Activated T-cell treated with anti-CD3 and anti-CD28 coated beads, Interleukin-2, amount 50 U/mL, for 1 hour (primary cell): ENCODE measurements at places on chromosomes 16 and 17.
A peak's percentile ranks its signal among the peaks of the same experiment; 100 is the strongest.

- no peak for DNase-seq
Measured at GRCh38 chr17:81701288-81702071, 1.7 kb upstream of the MRPL12 start.

DNA sequence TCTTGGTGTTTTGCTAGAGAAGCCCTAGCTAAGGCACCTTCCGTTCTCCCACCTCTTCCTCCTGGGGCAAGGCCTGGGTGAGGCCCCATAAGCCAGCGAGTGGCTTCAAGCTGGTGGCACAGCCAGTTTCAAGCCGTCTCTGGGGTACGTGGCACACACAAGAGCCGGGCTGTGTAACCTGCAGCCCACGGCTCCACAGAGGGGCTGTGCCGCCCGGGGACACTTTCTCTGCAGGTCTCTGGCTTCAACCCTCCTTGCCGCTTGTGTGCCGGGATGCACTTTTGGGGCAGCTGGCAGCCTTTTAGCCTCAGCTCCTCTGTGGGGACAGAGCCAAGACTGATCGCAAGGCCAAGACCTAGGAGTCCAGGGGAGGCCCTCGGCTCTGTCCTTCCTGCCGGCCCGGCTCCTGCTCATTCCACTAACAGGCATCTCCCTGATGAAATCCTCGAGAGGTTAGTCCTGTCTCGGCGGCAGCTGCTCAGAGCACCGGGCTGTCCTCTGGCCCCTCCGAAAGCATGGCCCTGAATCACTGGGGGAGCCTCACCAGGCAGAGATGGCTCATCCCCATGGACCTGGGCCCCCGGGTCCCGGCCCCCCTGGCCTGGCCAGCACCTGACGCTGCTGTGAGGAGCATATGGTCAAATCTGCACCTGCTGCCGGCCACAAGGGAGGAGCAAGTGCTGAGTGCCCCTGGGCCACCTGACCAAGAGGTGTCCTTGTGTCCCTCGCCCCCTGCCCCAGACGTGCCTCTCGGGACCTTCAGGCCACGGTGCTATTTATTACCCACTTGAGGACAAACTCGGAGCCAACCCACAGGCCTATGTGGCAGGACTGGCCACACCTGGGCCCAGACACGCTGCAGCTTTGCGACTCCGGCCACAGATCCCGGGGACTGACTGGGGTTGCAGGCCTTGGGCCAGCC lies 98.5 kb downstream of the METRNL start:
- DNase-seq = no peak

DNA sequence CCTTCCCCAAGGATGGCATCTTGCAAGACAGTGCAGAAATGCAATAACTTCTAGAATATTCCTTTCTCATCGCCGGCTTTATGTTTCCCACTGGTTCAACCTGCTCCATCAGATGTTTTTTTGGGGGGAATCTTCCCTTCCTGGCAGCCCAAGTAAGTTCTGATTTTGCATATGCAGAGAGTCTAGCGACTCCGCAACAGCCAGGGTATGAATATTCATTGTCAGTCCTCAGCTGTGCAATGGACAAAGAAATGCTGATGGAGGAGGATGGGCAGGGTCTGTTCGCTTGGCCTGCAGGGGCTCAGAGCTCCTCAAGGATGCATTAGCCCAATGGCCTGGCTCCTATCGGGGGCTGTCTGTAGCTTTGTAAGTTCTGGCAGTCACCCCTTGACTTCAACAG lies 358.8 kb upstream of the CCL2 start:
- no peak for DNase-seq

DNA sequence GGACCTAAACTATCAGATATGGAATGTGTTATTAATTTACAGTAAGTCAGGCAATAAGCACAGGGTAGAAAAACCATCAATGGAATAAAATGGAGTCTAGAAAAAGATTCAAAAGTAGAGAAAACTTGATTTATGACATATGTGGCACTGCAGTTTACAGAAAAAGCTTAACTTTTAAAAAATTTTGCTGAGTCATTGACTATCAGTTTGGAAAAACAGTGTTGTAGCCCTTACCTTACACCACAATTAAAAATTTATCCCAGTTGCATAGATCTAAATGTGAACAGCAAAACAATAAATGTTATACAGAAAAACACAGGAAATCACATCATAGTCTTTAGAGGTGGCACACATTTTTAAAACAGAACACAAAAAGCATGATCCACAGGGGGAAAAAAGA lies 108.5 kb downstream of the USP22 start:
- DNase-seq = no peak

DNA sequence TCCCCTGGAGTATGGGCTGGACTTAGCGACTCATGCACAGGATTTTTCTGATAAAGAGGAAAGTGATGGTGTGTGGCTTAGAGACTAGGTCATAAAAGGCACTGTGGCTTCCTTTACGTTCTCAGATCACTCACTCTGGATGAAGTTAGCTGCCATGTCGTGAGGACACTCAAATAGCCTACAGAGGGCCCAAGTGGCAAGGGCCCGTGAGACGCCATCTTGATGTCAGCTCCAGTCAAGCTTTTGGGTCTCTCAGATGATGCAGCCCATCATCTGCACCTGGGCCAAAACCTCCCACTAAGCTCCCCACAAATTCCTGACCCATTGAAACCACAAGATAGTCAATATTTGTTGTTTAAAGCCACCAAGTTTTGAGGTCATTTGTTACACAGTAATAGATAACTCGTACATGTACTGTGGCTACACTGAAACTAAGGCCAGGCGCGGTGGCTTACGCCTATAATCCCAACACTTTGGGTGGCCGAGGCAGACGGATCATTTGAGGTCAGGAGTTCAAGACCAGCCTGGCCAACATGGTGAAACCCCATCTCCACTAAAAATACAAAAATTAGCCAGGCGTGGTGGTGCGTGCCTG lies 14.7 kb downstream of the ST6GALNAC2 start:
- no peak for DNase-seq

DNA sequence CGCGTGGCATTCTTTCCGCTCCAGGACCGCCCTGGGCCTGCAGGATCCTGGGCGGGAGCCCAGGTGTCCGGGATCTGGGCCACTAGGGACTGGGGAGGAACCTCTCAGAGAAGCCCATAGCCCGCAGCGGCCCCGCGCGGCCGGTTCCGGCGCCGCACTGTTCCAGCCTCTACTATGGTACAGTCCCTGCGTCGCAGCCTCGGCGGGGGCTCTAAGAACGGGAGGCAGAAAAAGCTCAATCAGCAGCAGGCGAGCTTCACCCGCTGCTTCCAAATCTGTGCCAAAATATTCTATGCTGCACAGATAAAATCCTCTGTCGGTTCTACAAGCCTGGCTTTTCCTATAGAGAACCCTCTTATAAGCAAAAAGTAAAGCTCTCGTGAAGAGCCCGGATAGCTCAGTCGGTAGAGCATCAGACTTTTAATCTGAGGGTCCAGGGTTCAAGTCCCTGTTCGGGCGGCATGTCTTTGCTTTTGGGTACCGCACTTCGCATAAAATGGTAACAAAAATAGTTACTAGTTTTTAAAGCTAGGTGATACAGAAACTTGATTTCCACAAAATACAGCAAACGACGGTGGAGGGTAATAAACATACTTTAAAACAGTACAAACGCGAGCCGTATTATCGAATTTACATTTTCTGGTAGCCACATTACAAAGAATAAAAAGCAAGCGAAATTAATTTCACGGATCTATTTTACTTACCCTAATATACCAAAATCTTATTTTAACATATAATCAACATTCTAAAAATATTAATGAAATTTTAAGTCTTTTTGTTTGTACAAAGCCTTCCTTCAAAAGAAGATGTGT lies 661 bp upstream of the ALOXE3 start:
- peak; percentile 88 for DNase-seq

DNA sequence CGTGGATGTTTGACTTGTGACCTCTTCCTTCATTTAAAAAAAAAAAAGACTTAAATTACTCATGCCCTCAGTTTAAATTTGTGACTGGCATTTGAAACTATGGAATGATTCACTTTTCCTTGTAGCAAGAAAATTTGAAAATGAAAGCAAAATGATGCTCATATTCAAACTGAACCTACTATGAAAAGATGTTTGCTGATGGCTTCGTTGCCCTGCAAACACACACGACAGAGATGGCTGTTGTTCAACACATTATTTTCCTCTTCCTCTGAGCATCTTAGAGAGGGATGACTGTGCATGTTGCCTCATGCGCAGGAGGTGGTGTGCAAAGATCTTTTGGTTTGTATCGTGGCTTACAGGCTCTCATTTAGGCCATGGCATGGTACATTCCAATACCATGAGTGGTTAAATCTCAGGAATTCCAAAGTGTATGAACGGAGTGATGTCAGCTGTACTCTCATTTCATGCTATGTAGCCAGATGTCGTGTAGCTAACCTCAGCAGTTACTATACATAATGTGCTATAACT lies 164.5 kb downstream of the PRKCA start:
- DNase-seq = no peak
